ENCODE measurements at places on chromosomes 6 and 20.

DNA sequence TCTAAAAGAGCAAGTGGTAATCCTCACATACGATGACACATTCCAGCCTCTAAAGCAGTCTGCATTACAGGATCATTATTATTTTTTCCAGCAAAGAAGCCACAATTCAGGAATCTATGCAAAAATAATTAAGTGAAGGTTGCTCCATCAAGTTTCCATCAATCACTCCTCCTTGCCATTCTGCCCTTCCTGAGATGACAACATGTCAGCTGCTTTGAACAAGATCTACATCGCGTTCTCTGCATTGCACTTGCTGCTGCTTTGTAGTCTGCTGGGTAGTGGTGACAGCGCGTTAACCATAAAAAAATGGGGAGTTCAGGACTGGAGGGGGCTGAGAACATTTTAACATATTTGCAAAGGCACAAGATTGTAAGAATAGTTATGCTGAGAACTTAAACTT is 147.7 kb downstream of the GMPR start:
- no peak for DNase-seq

GRCh38 chr20:51661609-51662178 is 106.5 kb downstream of the ATP9A start:
- DNase-seq: no peak

DNA sequence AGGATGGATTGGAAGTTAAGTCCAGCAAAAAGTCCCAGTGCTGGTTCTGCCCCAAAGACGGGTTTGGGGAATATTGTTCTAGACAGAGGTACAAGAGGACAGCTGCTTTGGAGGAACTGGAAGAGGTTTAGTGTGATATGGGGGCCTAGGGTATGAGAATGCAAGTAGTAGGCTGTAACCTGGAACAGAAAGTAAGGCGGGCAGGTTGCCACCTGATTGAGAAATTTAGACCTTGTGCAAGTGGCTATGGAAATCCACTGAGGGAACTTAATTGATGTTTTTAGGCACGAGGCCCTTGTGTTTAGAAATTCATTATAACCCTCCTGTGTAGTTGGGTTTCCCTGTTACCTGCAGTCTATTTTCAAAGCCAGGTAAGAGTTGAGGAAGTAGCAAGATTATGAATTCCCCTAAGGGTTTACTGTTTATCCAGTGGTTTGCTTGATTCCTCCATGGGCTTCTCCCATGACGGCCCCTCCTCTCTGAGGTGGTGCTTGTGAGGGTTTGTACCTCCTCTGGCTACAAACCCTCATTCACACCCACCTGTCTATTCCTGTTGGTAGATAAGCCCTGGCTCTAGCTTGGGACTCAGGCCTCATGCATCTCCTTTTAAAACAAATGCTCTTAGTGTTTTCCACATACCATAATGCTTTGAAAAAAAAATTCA is 42.0 kb upstream of the BCAS1 start:
- DNase-seq: no peak

GRCh38 chr20:18093388-18093787 is 35.7 kb upstream of the OVOL2 start:
- DNase-seq: no peak

- DNase-seq: no peak
Measured at GRCh38 chr20:19555726-19556125, 202.3 kb upstream of the RIN2 start.

DNA sequence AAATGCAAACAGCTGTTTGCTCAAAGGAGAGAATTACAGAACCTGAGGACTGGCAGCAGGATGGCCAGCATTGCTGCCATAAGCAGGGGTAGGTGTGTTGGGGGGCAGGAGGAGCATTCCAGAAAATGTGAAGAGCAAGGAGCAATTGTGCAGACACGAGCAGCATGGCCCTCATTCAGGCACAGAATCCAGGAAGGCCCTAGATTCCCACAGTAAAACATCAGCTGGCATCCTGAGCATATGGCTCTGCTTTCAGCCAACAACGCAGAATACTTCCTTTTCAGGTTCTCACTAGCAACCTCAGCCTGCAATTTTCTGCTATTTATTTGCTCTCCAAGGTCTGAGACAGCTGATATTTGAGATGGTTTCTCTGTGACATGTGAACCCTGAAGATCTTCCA is 243.4 kb upstream of the POU3F2 start:
- DNase-seq: no peak

GRCh38 chr6:9481292-9482029 is 933.4 kb downstream of the TFAP2A start:
- no peak for DNase-seq

DNA sequence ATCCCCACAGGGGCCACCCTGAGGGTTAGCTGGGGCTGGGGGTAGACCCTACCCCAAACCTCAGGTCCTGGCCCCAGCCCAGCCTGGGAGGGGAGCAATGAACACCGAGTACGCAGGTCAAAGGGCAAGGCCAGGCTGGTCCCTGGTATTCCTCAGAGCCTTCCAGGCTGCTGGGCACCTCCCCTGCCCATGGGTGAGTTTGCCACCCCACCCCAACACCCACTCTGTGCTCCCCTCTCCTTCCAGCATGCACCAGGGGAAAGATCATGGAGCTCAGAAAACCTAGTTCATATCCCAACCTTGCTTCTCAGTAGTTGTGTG is 103.9 kb upstream of the FOXP4 start:
- DNase-seq: no peak

GRCh38 chr6:157558487-157559200 is 177.7 kb downstream of the ZDHHC14 start:
- DNase-seq: no peak

GRCh38 chr6:95742767-95743289 is 165.5 kb downstream of the MANEA start:
- no peak for DNase-seq

DNA sequence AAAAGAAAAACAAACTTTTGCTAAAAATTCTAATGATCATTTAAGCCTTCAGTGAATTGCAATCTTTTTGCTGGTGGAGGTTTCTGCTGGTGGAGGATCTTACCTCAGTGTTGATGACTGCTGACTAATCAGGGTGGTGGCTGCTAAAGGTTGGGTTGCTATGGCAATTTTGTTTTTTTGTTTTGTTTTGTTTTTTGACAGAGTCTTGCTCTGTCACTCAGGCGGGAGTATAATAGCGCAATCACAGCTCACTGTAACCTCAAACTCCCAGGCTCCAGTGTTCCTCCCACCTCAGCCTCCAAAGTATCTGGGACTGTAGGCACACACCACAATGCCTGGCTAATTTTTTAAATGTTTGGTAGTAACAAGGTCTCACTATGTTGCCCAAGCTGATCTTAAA is 94.7 kb downstream of the ANKRD6 start:
- no peak for DNase-seq

- DNase-seq: no peak
Measured at GRCh38 chr20:23268792-23269354, 81.7 kb upstream of the NXT1 start.

- no peak for DNase-seq
Measured at GRCh38 chr6:97465877-97466561, 183.0 kb upstream of the MMS22L start.

DNA sequence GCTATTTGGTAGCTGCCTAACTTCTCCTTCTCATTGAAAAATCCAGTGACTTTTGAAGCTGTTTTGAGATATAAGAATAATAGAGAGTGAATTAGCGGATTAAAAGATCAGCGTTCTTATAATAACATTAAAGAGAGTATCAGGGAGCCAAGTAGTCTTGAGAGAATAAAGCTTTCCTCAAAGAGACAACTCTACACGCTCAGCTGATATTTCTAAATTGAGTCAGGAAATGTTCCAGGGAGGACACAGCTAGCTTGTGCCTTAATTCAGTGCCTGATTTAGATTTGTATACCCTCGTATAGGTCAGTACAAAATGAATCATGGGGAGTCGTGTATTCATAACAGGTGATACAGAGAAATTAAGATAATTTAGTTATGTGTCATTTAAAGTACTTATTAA is 75.1 kb upstream of the QKI start:
- no peak for DNase-seq

DNA sequence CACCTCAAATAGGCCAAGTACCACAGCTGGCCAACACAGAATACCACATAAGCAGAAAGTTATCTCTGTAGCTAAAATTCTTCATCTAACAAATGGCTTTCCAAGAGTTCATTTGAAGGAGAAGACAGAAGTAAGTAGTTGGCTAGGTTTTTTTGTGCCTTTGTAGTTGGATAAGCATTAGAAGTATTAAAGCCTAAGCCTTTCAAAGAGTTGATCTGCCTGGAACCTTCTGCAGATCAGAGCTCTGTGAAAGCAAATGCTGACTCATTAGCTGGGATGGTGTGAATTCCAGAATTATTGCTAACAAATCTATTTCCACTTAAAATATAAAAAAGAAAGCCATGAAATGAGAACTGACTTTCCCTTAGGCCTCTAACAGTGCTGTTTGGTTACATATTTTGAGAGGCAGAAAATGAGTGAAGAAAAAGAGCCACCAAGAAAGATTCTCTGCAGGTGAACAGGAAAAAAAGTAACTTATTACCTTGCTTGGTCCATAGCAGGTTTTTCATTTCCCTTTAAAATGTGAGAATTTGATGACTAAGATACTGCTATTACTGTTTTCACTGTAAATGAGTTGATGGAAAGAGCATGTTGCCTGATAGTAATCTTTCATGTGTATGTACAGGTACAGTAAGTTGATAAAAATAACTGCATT is 763.2 kb upstream of the FLRT3 start:
- DNase-seq: no peak

- no peak for DNase-seq
Measured at GRCh38 chr20:29741894-29742698, 1515.4 kb upstream of the DEFB115 start.

DNA sequence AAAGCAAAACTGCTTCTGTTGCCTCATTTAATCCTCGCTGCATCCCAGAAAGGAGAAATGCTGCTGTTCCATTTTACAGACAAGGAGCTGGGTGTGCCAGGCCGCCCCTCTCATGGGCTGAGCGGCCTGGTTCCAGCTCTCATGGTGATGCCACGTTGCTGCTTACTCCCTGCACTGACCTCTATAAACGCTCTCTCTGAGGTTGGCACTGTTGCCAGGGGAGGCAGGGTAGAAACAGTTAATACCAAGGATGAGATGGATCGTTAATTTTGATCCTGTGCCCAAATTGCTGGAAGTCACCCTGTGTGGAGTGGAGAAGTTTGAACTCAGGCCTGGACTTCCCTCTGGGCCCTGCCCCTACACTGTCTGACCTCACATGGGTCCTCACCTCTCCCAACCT is 25.6 kb downstream of the SIRPA start:
- no peak for DNase-seq

DNA sequence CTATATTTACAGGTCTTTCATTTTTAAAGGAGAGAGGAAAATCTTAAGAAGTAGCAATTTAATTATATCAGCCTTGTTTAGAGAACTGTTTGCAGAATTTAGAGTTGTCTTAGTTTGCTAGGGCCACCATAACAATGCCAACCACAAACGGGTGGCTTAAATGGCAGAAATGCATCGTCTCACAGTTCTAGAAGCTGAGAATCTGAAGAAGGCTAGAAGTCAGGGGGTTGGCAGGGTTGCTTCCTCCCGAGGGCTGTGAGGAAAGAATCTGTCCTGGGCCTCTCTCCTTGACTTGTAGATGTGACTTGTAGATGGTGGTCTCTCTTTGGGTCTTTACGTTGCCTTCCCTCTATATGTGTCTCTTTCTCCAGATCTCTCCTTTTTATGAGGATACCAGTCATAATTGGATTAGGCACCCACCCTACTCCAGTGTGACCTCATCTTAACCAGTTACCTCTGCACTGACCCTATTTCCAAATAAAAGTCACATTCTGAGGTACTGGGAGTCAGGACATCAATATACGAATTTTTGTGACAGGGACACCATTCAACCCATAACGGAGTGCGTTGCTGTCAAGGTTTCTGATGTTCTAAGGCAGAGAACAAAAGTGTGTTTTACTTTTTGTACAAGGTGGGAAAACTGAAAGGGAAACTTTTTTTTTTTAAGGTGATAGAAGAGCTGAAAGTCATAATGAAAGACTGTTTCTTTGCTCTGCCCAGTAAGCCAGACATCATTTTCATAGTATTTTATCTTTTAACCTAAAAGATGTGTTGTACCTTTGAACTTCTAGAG is 84.4 kb downstream of the SAMD3 start:
- DNase-seq: no peak

DNA sequence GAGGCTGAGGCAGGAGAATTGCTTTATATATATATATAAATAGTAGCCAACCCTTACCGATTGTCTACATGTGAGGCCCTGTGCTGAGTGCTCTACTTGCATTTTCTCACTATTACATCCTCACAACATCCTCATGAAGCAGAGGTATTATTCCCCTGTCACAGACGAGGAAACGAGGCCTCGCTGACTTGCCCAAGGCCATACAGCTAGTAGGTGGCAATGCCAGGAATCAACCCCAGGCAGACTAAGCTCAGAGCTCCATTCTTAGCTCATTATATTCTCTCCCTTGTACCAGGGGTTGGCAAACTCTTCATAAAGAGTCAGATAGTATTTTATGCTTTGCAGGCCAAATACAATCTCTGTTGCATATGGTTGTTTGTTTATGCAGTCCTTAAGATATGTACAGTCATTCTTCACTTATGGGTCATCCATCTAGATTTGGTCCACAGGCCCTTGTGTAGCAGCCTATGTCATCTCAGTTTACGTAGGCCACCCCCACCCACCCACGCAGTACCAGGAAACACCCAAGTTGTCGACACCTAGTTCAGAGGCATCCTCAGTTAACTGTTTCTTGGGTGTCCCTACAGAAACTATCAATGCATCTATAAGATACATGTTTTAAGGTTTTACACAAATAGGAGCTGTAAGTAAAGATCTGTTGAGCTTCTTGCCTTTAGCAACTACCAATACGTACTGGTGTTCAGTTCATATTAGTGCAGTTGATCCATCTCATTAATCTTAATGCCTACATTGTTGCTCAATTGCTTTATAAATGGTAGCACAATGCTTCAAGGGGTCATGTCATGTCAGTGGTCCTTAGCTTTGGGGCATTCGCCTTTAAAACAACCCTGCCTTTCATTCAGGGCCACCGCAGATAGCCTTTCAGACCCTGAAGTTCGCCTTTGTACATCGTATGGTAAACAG is 3.0 kb downstream of the CASS4 start:
- DNase-seq: peak; percentile 74

DNA sequence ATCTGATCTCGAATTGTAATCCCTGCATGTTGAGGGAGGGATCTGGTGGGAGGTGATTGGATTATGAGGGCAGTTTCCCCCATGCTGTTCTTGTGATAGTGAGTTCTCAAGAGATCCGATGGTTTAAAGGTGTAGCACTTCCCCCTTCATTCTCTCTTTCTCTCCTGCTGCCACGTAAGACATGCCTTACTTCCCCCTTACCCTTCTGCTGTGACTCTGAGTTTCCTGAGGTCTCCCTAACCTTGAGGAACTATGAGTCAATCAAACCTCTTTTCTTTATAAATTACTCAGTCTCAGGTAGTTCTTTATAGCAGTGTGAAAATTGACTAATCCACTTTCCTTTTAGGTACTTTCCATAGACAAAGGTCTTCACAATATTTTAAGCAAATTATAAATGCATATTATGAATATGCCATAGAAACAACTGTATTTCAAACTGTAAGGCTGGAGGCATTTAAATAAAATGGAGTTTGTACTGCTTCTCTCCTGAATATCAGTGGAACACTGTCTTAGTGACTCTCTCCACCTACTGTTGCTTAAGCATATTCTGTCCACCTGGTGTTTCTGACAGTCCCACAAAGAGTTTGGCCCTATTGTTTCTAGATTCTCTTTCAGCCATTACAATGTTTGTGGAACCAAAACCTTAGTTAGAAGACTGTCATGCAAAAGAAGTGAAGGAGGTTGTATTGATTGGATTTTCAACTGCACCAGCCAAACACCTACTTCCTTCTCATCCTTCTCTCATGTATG is 24.3 kb upstream of the IL17A start:
- no peak for DNase-seq

GRCh38 chr20:50516180-50516934 is 6.2 kb downstream of the PTPN1 start:
- no peak for DNase-seq

GRCh38 chr20:16020971-16021370 is 552.3 kb downstream of the KIF16B start:
- DNase-seq: no peak

Measured in AG04450 (cell line).